NCI-H526 (cell line): ENCODE measurements at places on chromosomes 1 and 21.

- no peak for DNase-seq
Observed at GRCh38 chr1:160653620-160654016, 6.8 kb upstream of the SLAMF1 start.

DNA sequence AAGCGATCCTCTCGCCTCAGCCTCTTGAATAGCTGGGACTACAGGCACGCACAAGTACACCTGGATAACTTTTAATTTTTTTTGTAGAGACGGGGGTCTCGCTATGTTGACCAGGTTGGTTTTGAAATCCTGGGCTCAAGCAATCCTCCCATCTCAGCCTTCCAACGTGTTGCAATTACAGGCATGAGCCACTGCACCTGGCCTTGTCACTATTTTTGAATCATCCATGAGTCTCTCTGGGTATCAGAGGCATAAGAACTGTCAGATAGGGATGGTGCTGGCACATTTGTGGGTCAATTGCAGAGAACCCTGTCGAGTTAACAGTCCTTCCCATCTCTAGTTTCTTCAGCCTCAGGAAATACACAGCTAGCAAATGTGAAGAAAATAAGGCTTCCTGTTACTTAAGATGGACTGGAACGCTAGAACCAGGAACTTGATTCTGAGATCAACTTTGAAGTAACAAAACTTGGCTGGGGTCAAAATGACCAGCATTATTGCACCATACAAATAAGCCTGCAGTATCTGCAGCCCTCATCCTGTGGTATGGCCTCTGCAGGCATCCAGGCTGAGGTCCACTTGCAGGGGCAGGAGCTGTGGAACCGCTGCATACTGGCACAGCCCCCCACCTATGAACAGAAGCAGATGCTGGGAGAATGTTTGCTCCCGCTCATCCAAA, 124.3 kb upstream of the GADD45A start:
- no peak for DNase-seq

DNA sequence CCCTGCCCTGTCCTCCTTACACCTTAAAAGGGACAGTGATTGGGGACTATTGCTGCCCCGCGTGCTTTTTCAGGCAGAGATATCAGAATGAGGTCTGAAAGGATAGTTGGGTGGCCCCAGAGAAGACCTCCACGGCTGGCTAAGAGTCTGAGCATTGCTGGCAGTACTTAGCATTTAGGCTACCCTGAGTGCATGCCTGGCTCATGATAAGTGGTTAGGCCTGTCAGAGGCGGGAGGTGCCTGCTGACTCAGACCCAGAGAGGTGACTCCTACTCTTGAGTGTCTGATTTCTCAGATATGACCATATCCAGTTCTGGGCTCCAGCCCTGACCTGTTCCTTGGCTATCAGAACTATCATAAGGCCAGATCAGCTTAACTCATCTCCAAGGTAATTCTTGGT, 213.7 kb downstream of the PBX1 start:
- no peak for DNase-seq

GRCh38 chr1:168518201-168518689, 25.6 kb downstream of the XCL2 start:
- no peak for DNase-seq

DNA sequence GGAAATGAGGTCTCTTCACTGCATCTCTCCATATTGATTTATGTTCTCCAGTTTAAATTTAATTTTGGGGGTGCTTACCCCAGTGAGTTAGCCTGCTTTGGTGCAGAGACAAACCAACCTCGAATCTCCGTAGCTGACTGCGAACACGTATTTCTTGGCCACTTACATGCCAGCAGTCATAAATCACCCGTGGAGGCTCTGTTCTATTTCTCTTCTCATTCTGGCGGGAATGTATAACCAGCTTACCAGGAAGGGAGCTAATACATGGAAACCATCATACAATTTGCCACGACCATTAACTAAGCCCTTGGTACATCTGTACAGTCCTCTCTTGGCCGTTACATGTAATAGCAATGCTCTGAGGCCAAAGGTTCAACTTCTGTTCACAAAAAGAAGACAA, 148.0 kb downstream of the PLA2G4A start:
- no peak for DNase-seq
